ENCODE measurements at places on chromosomes 11 and 22. TPM values are rescaled to one million over a fixed set of nuclear protein-coding genes. Genes with fewer than 3 reads are reported as not detected.

The TRIM49D1 gene
- total RNA-seq: not detected

GRCh38 chr11:128394431-128395089 is 192.8 kb downstream of the ETS1 start:
- DNase-seq: no peak
- H3K36me3 ChIP-seq: no peaks in the 10 kb centered on the region
- H3K27me3 ChIP-seq: no peaks in the 10 kb centered on the region

GRCh38 chr11:97739932-97740800 is 1280.6 kb upstream of the CNTN5 start:
- H3K4me1 ChIP-seq: no peaks in the 10 kb centered on the region
- no peaks in the 10 kb centered on the region for H3K27me3 ChIP-seq

GRCh38 chr22:17785185-17786184 is 11.2 kb upstream of the BID start:
- peak; percentile 91 for DNase-seq
- peaks cover 67% of the 10 kb centered on the region for H3K4me1 ChIP-seq
- no peak overlapping the region for H3K4me3 ChIP-seq
- peak overlapping the region; percentile 63 for H3K27ac ChIP-seq

GRCh38 chr11:127039591-127039990 is 39.0 kb upstream of the KIRREL3 start:
- H3K36me3 ChIP-seq: no peaks in the 10 kb centered on the region
- H3K4me1 ChIP-seq: peaks cover 6% of the 10 kb centered on the region
- peaks cover 8% of the 10 kb centered on the region for H3K27me3 ChIP-seq
- H3K4me3 ChIP-seq: no peak overlapping the region
- no peak overlapping the region for H3K27ac ChIP-seq

All from spleen (tissue), 13 donors.